Uterus (tissue), 4 donors: ENCODE measurements at places on chromosomes 2 and 18.
A peak's percentile ranks its signal among the peaks of the same experiment; 100 is the strongest.

DNA sequence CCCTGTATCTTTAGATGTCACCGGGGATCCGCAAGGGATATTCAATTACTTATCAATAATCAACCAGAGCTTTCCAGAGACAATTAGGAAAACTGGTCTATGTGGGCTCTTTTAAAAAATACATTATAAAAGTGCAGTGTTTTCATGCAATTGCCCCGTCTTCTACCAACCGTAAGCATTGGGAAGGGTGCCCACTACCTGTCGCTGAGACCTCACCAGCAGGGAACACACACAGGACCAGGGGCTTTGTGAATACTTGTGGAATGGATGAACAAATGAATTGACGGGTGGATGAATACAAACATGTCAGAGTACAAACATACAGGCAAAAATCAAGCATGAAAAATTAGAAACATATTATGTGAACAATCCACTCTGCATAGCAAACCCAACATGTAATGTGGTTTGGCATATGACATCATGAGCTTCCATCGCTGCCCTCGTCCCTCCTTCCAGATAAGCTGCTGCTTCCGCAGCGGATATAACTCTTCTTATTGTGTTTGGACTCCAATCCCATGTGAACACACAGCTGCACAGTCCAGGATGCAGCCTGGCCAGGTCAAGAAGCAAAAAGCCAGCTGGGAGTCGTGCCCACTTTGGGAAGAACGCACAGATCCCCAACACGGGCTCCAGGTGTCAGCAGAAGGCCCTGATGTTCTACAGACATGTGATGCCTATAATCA, 5.3 kb downstream of the FHL2 start:
- DNase-seq: no peak

DNA sequence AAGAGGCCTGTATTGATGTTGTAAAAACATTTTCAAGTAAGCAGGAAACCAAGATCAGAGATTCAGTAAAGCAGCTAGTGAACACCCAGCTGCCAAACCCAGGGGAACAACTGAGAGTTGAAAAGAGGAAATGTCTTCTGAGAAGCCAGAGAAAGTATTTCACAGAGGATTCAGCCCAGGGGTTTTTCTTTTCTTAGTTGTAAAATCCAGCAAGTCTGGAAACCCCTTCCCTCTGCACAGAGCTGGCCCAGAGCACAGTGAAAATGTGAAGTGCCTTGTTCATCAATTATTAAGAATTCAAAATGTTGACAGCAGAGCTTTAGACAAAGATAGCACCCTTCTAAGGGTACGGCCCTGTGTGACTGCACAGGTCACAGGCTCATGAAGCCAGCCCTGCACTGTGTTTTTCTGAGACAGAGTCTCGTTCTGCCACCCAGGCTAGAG, 28.4 kb downstream of the AFF3 start:
- DNase-seq: no peak

- no peak for DNase-seq
Measured at GRCh38 chr2:35347561-35347960, 1008.0 kb upstream of the CRIM1 start.

- no peak for DNase-seq
Measured at GRCh38 chr2:159792599-159792998, 5.4 kb downstream of the CD302 start.

DNA sequence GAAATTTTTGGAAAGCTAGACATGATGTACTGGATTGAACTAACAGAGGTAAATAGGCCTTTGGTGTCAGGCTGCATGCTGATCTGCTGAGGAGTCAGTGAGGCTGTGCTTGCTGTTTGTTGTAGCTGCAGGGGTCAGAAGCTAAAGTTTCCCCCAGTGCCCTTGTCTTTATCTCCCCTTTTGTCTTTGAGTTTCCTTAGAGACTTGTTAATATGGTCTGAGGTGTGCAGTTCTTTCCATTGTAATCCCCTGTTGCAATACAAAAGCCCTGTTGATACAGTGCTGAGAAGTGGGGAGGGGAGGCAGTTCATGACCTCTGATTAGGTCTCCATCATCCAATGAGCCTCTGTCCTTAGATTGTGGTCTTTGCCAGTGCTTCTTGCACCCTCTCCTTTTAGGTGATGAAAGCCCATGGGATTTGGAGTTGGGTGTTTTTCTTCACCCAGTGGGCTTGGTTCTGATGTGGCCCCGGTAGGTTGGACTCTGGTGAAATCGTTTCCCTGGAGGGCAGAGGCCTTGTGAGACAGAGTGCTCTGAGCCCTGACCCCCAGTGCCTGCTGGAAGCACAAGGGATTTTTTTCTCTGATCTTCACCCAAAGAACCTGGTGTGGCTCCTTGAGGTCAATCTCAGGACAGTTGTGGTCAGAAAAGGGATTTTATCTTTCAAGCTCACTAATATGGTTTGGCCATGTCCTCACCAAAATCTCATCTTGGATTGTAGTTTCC, 163.1 kb downstream of the TMEM18 start:
- no peak for DNase-seq

GRCh38 chr2:241225545-241225944, 37.1 kb downstream of the ANO7 start:
- no peak for DNase-seq

GRCh38 chr2:8882094-8882493, 44.7 kb upstream of the KIDINS220 start:
- no peak for DNase-seq

- DNase-seq: no peak
Measured at GRCh38 chr18:22286585-22286984, 117.2 kb downstream of the GATA6 start.

DNA sequence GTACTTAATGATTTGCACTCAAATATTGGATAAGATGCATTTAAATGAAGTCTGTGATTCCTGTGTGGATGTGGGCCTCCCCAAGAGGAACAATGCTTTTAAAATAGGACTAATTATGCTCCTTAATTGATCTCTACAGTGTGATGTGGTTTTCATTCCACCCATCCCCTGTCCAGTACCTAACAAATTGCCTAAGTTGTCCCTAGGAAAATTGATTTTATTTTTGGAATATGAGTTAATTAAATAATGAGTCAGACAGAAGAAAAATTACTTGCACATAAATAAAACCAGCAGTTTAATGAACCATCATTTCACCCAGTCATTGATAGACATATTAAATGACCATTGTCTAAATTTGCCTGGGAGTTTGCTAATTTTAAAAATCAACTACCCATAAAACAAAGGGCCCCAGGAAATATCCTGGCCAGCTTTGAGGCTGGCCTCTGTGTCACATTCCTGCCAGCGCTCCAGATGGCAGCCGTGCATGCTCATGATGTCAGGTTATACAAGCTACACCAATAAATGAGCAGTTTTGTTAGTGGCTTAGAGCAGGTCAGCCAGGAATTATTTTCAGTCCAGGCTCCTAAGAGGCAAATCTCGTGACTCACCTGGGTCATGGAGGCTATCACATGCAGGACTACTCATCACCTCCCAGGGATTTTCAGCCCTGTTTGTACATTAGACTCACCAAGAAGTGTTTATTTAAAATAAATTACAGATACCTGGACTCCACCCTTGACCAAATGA, 31.9 kb downstream of the ABHD3 start:
- no peak for DNase-seq

DNA sequence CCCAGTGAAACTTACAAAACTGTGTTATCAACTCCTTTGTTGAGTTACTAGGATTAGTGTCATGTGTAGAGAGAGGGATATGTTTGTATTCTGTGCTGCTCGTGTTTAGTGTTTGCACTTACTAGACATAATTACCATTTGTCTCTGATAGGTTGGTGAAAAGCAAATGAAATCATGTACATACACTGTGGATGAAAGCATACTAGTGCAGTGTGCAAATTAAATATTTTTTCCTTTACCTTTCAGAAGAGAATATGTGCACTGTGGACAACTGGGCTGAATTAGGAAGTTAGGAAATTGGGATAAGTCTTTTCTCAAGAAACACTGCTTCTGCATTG, 1.2 kb downstream of the KIAA1328 start:
- DNase-seq: no peak

GRCh38 chr2:160730296-160730995, 236.8 kb upstream of the RBMS1 start:
- DNase-seq: no peak

DNA sequence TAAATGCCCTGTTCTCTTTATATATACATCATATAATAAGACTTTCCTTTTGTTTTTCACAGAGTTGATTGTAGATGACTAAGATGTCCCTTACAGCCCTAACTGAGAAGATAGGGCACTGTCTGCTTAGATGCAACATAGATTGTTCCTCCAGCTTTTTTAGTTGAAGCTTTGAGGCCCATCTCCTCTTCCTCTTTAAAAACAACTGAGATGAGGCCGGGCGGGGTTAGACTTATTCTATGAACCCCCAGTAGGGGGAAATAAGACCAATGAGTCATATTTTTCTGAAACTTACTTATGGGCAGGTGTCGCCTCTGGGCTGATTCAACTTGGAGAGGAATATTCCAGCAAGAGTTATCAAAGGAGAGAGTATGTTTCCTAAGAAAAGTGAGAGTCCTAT, 84.6 kb downstream of the FBXO15 start:
- no peak for DNase-seq

GRCh38 chr18:9993521-9994025, 79.8 kb downstream of the VAPA start:
- DNase-seq: peak; percentile 38

GRCh38 chr18:46435031-46435430, 222.0 kb downstream of the LOXHD1 start:
- DNase-seq: no peak

DNA sequence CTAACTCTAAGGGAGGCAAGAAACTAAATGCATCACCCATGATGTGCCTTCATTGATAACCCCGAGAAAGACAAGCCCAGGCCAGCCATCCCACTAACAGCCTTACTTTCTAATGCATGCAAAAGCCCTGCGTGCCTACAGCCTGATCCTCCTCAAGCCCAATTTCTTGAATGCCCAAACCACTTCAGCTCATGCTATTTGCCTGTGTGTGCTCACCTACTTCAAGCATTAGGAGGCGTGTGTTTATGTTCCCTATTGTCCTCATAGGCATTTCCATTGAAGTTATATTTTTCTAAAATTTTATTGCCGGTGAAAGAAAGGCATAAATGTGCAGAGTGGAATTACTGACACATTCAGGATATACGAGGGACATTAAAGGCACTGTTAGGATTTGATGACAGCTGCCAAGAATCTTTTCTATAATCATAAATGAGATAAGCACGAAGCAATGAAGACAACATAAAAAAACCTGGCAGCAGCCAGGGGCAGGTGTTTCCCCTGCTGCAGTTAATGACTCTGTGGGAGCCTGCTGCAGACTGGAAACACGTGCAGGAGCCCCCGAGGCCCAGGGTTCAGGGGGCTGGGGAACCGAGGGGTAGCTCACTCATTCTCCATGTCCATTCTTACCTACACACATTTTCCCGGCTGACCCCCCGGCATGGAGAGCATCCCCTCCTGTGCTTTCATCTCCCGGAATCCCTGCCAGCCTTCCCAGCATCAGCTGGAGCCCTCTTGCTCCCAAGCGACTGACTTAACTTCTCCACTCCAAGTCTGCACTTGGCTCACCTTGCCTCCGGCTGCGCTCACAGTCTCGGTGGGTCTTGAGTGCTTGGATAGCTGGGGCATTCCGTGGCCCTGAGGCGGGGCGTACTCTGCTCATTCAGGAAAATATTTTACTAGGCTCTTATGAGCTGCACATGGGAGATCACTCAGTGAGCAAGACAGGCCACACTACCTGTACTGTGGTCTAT, 292.3 kb upstream of the SIX2 start:
- DNase-seq: no peak

- no peak for DNase-seq
Measured at GRCh38 chr18:12291161-12291560, 16.9 kb upstream of the TUBB6 start.

DNA sequence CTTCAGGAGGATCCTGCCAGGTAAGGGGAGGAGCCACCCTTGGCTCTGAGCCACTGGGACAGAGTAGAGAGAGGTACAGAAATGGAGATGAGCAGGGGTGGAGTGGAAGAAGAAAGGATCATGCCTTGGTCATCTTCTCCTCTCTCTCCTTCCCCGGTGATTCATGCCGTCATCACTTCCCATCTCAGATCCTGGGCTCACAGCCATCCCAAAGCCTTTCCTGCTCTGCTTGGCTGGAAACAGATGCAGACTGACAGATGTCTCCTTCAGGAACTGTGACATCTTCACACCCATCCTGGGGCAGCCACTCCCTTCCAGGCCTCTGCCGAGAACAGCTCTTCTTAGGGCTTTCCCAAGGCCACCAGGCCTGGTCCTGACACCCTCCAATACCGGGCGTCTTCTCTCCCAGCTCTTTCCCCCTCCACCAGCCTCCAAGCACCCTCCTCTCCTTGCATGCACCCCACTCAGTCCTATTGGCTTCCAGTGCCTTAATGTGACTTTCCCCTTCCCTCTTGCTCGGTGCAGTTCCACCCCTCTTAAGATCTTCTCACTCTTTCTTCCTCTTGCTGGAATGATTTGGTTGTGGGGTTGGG, 58.3 kb upstream of the TNP1 start:
- DNase-seq: peak; percentile 35

GRCh38 chr2:9897846-9898245, 53.6 kb upstream of the GRHL1 start:
- no peak for DNase-seq

- no peak for DNase-seq
Measured at GRCh38 chr2:21821672-21822227, 698.0 kb downstream of the TDRD15 start.

- no peak for DNase-seq
Measured at GRCh38 chr2:108926561-108927380, 62.2 kb downstream of the EDAR start.

- no peak for DNase-seq
Measured at GRCh38 chr2:185108588-185108987, 510.3 kb downstream of the ZNF804A start.

GRCh38 chr2:216349366-216349765, 22.9 kb downstream of the MARCHF4 start:
- no peak for DNase-seq

DNA sequence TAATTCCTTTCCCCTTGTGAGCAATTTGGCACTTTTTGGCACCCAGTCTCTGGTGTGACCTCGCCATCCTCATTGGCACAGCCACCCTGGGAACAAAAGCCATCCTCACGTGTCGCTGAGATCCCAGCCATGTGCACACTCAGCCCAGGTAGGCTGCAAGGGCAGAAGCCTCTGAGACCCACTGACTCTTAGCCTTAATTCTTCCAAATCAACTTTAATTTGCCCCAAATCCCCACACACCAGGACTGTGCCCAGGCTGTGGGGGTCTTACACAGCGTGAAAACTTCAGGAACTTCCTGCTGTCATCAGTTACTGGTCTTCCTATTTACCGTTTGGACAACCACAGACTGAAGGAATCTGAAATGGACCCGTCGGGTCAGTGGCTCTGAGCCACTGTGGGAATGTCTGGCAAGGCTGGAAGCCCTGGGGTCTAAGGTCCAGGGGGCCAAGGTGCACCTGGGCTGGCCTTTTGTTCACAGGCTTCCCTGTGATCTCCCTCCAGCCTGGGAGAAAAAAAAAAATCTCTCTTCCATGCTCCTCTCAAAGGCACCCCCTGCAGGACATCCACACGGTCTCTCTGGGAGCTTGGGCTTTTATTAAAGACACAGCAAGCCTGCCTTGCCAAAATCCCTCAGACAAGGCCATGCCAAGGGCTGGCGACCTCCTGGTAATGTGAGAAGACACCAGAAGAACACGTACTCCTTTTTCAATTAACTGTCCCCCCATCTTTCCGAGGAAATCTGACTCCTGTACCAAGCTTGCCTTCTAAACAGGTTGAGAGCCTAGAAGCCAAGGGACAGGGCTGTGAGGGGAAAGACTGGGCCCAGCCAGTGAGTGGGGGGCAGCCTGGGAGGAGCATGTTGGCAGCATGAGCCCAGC, 42.1 kb upstream of the LAPTM4A start:
- peak; percentile 70 for DNase-seq
